Stimulated activated CD4-positive, alpha-beta T cell treated with anti-CD3 and anti-CD28 coated beads, Interleukin-1b, Interleukin-23, amount 100 ng/mL, for 4 hours (primary cell): ENCODE measurements at places on chromosomes 4 and X.

- no peak for DNase-seq
These were observed 145.5 kb downstream of the SHOX start for GRCh38 chrX:776061-776460.

DNA sequence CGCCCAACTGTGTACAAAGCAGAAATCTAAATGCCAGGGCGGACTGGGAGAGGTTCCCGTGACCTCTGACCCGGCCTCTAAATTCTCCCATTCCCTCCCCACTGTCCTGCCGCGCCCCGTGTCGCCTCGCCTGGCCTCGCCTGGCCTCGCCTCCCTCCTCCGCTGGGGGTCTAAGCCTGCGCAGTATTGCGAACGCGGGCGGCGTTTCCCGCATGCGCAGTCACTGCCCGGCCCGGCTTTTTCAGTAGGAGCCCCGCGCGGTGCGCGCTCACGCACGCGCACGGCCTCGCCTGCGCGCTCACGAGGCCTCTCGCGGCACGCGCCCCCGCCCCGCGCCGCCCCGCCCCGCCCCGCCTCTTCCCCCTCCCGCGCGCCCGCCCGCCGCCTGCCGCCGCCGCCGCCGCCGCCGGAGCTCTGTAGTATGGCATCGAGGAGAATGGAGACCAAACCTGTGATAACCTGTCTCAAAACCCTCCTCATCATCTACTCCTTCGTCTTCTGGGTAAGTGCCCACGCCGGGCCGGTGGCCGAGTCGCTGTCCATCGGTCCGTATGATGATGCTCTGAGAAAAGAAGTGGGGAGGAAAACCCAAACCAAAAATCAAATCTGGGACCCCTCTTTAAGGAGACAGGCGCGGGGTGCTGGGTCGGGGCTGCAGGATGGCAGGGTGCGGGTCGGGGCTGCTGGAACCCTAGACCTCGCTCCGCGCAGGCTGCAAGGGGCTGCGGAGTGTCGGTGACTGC is at the start of gene TSPAN7:
TSPAN7 (plus strand) TSS at position 417 of the 743 bp plus-strand sequence; CDS start at position 422, 5 bp downstream.
- peak; percentile 75 for DNase-seq

- DNase-seq = peak; percentile 61
These were observed at the start of gene CASP6 for GRCh38 chr4:109702950-109703663. CASP6 (minus strand) TSS chr4:109703445; CDS start chr4:109703395, 50 bp downstream.

DNA sequence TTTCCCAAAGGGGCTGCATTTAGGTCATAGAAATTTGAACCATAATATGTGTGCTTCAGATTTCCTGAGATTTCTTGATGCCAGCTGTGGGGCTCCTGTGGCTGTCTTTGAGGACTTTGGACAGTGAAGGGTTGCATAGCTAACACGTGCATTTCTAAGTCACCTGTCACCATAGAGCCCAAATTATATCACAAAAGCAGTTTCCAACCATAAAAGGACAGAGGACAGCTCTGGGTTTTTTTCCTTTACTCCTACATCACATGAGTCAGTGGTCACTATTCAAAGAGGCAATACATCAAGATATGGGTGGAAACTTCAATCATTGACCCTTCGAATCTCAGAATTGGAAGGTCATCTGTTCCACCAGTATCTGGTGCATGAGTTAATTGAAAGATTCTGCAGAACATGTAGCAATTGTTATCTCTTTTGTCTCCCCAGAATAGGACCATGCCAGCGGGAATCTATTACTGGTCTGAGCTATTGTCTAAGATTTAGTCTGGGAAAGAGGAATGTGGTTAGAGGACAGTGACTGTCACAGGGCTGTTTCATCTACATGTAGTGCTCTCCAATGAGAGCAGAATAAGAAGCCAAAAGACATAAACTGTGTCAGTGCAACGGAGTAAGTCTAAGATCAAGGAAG is 133.5 kb downstream of the AASDH start:
- DNase-seq = no peak

DNA sequence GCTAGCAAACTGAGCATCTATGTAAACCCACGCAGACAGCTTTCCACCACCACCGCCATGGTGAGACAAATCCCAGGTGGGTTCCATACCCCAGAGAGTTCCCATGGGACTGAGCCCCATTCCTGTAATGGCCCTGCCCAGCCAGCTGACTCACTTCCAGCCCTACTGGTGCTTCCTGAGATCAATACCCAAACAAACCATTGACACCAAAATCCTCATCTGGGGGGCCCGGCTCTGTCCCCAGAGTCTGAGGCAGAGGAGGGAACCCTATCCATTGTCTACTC is 30.1 kb upstream of the JAKMIP1 start:
- no peak for DNase-seq

DNA sequence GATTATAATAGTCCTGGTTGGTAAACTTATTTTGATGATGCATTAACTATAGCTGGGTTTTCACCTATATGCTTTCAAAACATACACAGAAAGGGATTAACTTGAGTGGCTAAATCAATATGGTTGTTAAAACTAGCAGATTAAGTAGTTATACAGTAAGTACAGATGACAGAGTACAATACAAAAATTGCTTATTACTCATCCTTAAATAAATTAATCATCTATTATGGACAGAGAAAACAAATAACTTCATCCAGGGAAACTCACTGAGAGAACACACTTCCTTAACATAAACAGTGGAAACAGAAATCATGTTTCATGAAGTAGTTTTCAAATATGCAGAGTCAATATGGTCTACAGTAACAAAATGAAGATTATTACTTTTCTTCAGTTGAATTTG is 133.4 kb downstream of the AREG start:
- DNase-seq = no peak

GRCh38 chr4:41835321-41835995 is 86.9 kb upstream of the PHOX2B start:
- DNase-seq = no peak

- DNase-seq = no peak
These were observed 8.7 kb upstream of the ITGB1BP2 start for GRCh38 chrX:71292669-71293365.

GRCh38 chrX:446245-446644 is 59.5 kb upstream of the PPP2R3B start:
- no peak for DNase-seq

DNA sequence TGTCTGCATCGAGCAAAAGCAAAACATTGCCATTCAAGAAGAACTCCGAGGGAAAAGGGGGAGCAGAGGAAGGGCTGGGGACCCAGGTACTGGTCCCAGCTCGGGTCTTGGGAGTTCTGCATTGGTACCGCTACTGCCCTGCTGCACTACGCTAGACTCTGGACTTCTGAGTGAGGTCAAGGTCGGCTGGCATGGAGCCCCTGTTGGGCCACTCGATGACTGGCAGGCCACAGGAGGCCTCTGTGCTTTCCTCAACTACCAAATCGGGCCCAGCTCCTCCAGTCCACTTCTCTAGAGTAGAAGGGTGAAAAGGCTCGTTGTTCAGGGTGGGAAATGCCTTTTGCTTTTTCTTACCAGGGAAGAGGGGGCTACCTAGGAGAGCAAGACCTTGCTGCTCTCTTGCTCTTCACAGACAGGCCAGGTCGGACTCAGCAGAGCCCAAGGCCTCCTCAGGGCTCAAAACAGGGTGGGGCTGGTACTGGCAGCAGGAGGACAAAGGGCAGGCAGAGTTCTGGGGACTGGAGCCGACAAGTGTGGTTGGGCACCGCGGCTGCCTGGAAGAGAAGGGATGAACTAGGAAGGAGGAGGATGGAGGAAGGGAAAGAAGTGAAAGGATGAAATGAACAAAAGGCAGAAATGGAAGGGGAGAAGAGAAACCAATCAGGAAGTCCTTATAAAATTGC is 8.9 kb upstream of the IRAK1 start:
- no peak for DNase-seq

DNA sequence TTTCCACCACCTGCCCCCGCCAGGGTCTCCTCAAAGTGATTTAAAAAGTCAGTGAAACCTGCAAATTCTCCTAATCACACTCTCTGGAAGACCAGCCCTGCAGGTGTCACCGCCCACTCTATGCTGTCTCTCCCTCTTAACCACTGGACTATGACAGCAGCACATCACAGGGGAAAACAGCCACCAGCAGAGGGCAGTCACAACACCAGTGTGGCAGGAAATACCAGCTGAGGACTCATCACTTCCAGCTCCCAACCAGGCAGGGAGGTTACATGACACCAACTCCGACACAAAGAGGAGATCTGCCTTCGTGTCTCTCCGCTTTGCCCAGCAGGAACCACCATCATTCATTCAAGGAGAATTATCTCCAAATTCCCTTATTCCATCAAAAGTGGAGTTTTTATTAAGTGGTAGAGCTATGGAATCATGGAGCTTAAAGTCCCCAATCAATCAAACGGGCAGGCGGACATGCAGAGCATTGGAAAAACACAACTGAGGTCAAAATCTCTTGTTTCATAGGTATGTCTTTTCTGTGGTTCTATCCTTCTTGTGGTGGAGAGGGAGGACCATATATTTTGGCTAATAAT is 91.3 kb downstream of the NSUN7 start:
- peak; percentile 56 for DNase-seq

DNA sequence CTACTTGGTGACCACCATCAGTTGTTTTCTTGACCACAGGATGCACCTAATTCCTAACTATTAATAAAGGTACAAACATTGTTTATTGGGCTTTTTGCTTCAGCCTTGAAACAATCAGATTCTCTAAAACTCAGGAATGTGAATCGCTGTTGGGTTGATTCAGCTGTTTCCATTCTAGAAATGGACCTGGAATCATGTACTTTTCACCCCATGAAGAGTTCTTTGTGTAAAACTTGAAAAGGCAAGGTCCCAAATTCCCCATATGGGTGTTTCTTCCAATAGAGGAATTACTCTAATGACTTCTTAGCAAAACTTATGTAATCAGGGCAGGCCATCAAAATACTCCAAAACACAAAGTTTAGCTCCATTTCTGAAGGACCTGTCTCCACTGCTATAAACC is 7.4 kb downstream of the AFAP1 start:
- DNase-seq = no peak

DNA sequence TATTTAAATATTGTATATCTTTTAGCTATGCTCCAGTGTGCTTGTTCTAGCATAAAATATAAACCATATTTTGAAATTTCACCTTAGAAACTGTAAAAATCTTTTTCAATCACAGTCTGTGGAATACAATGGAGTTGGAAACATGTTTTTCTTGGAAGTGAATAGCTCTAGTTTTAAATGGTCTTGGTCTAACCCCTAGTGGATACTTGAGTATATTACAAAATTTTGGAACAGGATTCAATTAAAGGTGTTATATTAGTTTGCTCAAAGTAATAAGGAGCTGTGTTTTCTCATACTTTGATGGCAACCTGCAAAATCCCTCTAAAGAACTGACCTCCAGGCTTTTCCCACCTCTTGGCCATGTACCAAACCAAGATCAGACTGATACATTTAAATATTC is 48.2 kb downstream of the STK26 start:
- DNase-seq = no peak

DNA sequence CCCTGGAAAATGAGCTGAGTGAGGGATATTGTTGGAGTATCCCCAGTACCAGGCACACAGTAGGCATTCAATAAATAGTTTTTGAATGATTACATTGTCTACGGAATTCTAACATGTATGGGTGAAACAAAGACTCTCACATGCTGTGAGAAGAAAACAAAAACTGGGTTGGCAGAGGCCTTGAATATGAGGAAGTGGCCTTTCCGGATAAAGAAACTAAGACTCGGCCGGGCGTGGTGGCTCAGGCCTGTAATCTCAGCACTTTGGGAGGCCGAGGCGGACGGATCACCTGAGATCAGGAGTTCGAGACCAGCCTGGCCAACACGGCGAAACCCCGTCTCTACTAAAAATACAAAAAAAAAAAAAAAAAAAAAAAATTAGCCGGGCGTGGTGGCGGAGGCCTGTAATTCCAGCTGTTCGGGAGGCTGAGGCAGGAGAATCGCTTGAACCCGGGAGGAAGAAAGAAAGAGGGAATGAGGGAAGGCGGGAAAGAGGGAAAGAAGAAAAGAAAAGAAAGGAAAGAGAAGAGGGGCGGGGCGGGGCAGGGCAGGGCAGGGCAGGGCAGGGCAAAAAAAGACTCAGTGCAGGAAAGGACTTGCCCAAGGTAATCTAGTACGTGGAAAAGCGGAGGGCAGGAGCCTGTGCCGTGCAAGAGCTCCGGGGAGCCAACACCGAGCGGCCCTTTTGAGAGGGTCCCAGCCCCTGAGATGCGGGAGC is 689 bp upstream of the TMA16 start:
- no peak for DNase-seq

- DNase-seq = no peak
These were observed 3.7 kb upstream of the RHOH start for GRCh38 chr4:40193016-40193571.

GRCh38 chr4:54764476-54764875 is 106.7 kb downstream of the KIT start:
- no peak for DNase-seq

DNA sequence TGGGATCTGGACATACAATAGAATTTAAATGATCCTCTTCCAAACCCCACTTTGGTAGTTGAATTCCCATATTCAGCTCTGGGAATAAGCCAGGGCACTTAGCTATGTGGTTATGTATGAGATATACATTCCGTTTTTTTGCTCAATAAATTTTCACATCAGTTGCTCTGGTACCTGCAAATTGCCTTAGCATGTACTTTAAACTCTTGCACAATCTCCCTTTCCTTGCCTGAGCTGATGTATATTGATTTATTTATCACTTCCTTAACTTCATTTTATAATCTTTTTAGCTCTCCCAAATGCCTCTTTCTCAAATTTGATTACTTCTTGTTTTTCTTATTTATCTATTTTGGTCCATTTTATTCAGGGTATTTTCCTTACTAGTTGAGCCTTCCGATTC is 90.1 kb upstream of the AGA start:
- no peak for DNase-seq

DNA sequence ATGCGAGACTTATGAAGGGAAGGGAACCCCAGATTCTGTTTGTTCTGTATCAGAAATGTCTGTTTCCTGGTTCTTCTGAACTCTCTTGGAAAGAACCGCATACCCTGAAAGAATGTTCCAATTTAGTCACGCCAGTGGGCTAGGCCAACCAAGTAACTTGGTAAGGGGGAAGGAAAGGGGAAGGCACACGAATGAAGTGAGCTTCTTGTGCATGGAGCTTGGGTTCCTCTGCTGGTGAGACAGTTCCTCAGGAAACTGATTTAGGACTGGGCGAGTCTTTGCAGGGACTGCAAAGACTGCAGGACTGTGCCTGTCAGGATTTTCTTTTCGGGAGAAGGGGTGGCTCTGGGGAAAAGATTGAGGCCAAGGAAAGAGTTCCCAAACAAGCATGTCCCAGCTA is 35.6 kb downstream of the FRMPD3 start:
- DNase-seq = no peak

DNA sequence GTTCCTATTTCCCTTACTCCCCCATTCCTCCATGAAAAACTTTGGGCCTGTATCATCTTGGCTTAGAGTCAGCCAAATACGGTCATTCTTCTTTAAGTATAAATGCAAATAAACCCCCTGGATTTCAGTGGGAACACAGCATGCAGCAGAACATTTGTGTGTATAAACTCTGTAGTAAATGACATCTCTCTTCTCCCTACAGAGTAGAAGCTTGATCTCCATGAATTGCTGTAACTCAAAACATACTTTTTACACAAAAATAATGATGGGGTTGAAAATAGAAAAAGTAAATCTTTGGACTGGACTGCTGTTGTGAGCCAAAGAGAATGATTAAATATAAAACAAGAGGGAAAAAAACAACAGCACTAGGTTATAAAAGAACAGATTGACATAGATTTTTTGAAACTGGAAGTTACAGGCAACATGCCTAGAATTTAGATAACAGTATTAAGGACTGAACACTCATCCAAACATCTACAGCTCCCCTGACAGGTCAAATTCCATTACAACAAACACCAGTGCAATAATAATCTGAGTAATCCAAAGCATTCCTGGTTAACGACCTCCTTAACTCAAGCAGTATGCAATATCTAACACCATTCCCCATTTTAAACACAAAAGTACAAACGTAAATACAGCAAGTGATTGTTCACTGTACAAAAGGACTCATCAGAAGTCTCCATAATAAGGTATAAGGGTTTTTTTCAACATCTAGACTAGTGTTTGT is 30.7 kb downstream of the TSPAN5 start:
- no peak for DNase-seq
